SHP77 treated with DMSO at 0.1 percent for 48 hours (cell line): ENCODE measurements at places on chromosomes 11 and 22.

DNA sequence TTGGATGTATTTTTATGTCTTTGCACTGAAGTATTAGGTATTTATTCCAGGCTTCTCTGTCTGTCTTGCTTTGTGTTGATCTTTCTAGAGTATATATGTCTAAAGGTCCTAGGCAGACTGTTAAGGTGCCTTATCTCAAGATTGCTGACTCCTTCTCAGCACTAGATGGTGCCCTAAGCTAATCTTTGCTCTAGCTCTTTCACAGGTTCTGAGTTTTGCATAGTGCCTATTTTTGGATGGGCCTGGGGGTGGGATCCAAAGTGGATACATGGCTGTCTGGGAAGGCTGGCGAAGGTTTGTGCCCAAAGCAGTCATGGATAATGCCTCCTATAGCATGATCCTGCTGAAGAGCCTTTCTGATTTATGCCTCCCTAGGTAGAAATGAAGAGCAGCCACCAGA lies 154.9 kb downstream of the TRPC6 start:
- no peak for DNase-seq

- no peak for DNase-seq
These were observed 1.6 kb downstream of the TMEM135 start for GRCh38 chr11:87039371-87039770.

GRCh38 chr22:39519681-39520225 lies 609 bp upstream of the ATF4 start:
- DNase-seq = peak; percentile 96

- DNase-seq = no peak
These were observed 10.7 kb upstream of the SESN3 start for GRCh38 chr11:95241681-95242081.

- no peak for DNase-seq
These were observed 5.9 kb upstream of the OR52L1 start for GRCh38 chr11:5992604-5993251.

DNA sequence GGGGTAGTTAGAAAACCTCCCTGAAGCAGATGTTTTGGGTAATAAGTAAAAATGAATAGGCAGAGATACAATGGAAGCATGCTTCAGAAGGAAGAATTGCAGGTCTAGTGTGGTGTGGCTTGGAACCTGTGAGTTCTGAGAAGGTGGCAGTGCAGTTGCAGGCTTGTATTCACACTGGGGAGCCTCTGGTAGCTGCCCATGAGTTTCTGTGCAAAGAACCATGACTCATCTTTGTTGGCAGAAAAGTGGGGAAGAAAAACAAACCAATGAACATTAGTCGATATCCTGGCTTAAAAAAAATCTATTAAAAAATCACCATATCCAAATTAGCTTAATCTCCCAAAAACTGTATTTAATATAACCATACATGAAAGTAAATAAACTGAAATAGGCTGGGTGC lies 232.6 kb downstream of the FAT3 start:
- no peak for DNase-seq

- DNase-seq = no peak
These were observed 66.7 kb downstream of the SYN3 start for GRCh38 chr22:32991353-32992101.
